Colonic mucosa (tissue), 4 donors: ENCODE measurements at places on chromosomes 16 and 17. TPM values are rescaled to one million over a fixed set of nuclear protein-coding genes. Genes with fewer than 3 reads are reported as not detected.

The WNT3 gene
- 0.64 TPM for total RNA-seq

The ATMIN gene
- 26.3 TPM for total RNA-seq

The CCR7 gene
- total RNA-seq: 1.9 TPM

The FAM222B gene
- total RNA-seq: 35.4 TPM

The NUDT16L1 gene
- 50.7 TPM for total RNA-seq

- DNase-seq: no peak
- peaks cover 4% of the 10 kb centered on the region for H3K4me1 ChIP-seq
- H3K27ac ChIP-seq: no peak overlapping the region
Observed at GRCh38 chr16:3690980-3691720, 26.2 kb downstream of the TRAP1 start.

DNA sequence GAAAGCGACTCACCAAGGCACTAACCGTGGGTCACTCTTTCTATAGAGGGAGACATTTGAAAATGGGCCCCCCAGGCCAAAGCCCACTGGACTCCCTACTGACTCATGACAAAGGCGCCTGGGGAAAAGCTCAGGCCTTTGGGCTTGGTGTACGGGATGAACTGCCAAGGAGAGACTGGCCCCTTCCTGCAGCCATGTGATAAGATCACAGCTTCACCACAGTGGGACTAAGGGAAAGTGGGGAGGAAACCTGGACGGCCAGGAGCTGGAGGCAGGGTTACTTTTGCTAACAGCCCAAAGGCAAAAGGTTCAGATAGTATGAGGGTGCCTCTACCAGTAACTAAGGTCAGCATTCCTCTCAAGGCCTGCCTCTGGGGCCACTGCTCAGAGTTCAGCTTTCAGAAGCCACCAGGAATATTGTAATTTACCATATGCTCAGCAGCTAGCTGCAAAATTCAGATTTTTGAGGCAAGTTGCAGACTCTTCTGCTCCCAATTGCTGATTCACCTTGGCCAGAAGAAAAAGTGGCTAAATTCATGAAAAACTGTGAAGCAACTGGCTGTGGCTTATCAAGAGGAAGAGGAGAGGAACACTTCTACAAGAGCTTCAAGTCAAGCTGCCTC lies 37.1 kb upstream of the SLC25A19 start:
- peaks cover 4% of the 10 kb centered on the region for H3K4me1 ChIP-seq
- no peak for DNase-seq
- H3K36me3 ChIP-seq: peaks cover 5% of the 10 kb centered on the region
- H3K4me3 ChIP-seq: no peak overlapping the region

- H3K27ac ChIP-seq: no peak overlapping the region
- H3K27me3 ChIP-seq: no peaks in the 10 kb centered on the region
- H3K4me3 ChIP-seq: no peak overlapping the region
- H3K36me3 ChIP-seq: no peaks in the 10 kb centered on the region
- H3K4me1 ChIP-seq: no peaks in the 10 kb centered on the region
Observed at GRCh38 chr17:36791150-36791941, 145.9 kb upstream of the LHX1 start.

DNA sequence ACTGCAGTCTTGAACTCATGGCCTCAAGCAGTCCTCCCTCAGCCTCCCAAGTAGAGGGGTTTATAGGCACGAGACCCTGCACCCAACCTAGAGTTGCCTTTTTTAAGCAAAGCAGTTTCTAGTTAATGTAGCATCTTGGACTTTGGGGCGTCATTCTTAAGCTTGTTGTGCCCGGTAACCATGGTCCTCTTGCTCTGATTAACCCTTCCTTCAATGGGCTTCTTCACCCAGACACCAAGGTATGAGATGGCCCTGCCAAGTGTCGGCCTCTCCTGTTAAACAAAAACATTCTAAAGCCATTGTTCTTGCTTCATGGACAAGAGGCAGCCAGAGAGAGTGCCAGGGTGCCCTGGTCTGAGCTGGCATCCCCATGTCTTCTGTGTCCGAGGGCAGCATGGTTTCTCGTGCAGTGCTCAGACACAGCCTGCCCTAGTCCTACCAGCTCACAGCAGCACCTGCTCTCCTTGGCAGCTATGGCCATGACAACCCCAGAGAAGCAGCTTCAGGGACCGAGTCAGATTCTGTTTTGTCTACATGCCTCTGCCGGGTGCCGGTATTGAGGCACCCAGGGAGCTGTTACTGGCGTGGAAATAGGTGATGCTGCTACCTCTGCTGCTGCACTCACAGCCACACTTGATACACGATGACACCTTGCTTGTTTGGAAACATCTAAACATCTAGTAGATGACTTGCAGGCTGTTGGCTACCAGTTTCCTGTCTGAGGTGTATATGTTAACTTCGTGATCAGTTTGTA lies 3.3 kb downstream of the RPL13 start:
- peaks cover 18% of the 10 kb centered on the region for H3K36me3 ChIP-seq
- no peak overlapping the region for H3K27ac ChIP-seq
- no peak overlapping the region for H3K4me3 ChIP-seq
- DNase-seq: no peak
- H3K4me1 ChIP-seq: peaks cover 18% of the 10 kb centered on the region

- no peak for DNase-seq
- no peak overlapping the region for H3K4me3 ChIP-seq
- H3K36me3 ChIP-seq: no peaks in the 10 kb centered on the region
- H3K4me1 ChIP-seq: no peaks in the 10 kb centered on the region
- no peak overlapping the region for H3K27ac ChIP-seq
Observed at GRCh38 chr17:63421681-63422645, 24.1 kb downstream of the CYB561 start.

DNA sequence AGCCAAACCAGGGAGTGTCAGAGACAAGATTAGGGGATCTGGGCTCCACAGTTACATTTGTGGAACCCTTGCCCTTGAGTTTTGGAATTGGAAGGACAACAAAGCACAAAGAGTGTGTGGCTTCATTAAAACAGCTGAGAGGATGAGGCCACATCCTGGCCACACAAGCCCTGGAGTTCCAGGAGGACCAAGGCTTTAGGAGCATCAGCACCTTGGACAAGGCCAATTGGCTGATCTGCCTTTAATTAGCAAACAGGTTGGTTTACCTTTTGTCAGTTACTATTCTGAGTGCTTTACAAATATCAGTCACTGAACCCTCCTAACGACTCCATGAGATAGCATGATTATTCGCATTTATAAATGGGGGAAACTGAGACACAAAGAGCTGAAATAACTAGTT lies 54.7 kb downstream of the SLC6A2 start:
- no peak overlapping the region for H3K27ac ChIP-seq
- no peaks in the 10 kb centered on the region for H3K4me1 ChIP-seq
- DNase-seq: no peak
- no peak overlapping the region for H3K4me3 ChIP-seq
- H3K36me3 ChIP-seq: no peaks in the 10 kb centered on the region

GRCh38 chr16:48950184-48950583 lies 331.5 kb downstream of the CBLN1 start:
- DNase-seq: no peak
- H3K27me3 ChIP-seq: no peaks in the 10 kb centered on the region
- no peak overlapping the region for H3K4me3 ChIP-seq
- no peak overlapping the region for H3K27ac ChIP-seq
- no peaks in the 10 kb centered on the region for H3K4me1 ChIP-seq

- no peak overlapping the region for H3K4me3 ChIP-seq
- no peaks in the 10 kb centered on the region for H3K27me3 ChIP-seq
- no peaks in the 10 kb centered on the region for H3K4me1 ChIP-seq
- no peaks in the 10 kb centered on the region for H3K36me3 ChIP-seq
- no peak for DNase-seq
Observed at GRCh38 chr16:29318037-29318436, 88.5 kb downstream of the NPIPB11 start.

DNA sequence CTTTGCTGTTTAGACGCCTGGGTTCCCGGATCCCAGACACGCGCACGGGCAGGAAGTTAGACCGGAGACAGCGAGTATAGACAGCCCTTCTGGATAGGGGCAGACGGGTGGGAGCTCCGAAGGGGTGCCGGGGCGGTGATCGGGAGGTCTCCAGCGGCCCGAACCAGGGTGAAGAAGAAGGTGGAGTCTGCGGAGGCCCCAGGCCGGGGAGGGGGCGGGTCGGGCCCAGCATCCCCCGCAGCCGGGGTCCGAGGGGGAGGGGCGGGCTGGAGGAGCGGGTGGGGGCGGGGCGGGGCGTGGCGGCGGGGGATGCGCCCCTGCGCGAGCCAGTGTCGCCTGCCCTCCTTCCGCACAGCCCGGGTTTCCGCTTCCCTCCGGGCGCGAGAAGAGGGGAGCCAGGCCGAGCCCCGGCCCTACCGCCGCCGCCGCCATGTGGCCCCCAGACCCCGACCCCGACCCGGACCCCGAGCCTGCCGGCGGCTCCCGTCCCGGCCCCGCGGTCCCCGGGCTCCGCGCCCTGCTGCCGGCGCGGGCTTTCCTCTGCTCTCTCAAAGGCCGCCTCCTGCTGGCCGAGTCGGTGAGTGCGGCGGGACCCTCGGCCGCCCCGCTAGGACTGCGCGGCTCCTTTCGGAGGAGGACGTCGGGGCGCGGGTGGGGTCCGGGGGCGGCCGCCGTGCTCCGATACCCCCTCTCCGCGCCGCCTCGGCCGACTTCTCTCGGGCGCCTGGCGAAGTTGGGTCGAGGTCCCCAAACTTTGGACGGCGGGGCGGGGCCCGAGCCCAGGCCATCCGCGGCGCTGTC lies at the start of gene CMTM3:
CMTM3 (plus strand) TSS at position 329 of the 801 bp plus-strand sequence; CDS start at position 431, 102 bp downstream.
- no peaks in the 10 kb centered on the region for H3K4me1 ChIP-seq
- no peaks in the 10 kb centered on the region for H3K36me3 ChIP-seq
- H3K27ac ChIP-seq: peak within 1 kb of the TSS; percentile 70
- peaks cover 20% of the 10 kb centered on the region for H3K27me3 ChIP-seq
- H3K4me3 ChIP-seq: peak within 1 kb of the TSS; percentile 69
